ENCODE measurements at places on chromosomes 3 and 15.

DNA sequence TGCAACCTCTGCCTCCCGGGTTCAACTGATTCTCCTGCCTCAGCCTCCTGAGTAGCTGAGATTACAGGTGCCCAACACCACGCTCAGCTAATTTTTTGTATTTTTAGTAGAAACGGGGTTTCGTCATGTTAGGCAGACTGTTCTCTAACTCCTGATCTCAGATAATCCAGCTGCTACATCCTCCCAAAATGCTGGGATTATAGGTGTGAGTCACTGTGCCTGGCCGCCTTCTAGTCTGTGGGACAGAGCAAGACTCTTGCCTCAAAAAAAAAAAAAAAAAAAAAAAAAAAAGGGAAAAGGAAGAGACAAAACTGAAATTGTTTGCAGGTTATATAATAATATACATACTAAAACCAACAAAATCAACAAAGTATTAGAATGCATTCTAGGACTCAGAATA lies 215.2 kb downstream of the PCCB start:
- no peak for DNase-seq

GRCh38 chr3:152472672-152472954 lies 203.9 kb downstream of the MBNL1 start:
- no peak for DNase-seq

DNA sequence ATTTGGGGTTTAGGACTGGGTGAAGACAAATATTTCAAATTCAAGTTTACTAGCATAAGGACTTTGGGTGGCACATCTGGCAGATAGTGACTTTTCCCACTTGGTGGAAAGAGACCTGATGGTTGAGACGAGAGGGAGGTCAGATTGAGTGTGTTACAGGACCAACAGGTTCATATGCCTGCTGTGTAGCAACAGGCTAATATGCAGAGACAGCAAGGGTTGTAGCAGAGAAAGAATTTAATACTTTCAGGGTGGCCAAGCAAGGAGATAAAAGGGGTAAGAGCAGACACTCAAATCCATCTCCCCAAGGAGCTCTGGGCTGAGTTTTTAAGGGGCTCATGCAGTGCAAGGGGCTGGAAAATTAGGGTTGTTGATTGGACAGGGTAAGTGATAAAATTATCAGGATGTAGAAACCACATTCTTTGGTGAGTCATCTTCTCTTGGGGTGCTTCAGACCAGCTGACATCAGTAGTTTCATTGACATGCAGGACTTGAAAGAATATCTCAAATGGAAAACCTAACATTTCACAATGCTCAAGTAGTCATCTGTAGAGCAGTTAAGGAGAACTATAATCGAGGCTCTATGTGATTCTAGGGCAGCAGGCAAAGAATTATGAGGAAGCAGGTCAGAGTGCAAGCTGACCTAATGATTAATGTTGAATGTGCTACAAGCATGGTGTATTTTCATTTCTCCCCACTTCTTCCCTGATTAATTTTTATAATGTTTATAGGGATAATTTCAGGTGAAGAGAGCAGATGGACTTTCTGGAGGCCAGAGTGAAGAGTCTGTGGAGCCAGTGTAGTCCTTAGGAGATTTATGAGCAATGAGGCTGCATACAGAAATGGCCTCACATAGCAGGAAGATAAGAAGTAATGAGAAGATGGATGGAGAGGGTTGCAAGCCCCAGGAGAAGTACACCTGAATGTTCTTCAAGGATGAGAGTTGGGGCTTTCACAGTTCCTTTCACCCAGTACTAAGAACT lies 13.7 kb downstream of the FOXB1 start:
- DNase-seq: no peak

DNA sequence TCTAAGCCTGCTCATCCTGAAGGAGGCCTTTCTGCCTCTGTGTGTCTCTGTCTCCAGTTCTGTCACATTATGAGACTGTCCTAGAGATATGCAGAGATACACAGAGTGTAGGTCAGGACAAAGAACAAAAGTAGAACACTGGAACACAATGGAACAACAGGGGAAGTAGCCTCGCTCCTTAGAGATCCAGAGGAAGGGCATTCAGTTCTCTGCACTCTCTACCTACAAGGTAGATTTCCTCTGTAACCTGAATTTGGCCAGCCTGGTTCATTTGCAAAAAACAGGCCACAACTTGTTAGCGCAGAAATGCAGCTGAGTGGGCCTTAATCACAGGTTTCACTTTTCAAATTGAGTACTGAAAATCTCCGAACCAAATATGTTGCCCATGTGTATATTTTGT lies 19.4 kb downstream of the NEK10 start:
- DNase-seq: no peak

GRCh38 chr15:80605591-80606150 lies 89.4 kb upstream of the ABHD17C start:
- no peak for DNase-seq

DNA sequence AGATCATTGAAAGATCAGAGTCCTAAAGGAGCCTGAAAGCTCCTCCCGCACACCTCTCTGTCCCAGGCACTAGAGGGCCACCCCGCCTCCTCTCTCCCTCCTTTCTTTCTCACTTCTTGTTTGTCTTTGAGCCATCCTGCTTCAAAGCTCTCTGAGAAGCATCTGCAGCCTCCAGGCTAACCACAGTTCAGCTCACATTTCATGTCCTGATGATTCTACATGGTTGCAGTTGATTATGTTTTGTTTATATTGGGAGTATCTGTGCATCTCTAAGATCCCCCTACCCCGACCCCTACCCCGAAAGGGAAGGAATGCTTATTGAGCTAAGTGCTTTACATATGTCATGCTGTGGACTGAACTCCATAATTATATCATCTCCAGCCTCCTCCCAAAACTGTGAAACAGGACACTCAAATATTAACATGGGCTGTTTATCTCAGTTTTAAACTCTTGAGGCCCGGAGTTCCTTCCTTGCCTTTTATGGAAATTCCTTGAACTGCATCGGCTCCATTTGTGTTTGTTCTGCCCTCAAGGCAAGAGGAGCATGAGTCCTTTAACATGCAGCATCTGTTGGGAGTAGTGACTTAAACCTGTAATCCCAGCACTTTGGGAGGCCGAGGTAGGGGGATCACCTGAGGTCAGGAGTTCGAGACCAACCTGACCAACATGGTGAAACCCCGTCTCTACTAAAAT lies 30.9 kb downstream of the MGLL start:
- DNase-seq: peak; percentile 3

DNA sequence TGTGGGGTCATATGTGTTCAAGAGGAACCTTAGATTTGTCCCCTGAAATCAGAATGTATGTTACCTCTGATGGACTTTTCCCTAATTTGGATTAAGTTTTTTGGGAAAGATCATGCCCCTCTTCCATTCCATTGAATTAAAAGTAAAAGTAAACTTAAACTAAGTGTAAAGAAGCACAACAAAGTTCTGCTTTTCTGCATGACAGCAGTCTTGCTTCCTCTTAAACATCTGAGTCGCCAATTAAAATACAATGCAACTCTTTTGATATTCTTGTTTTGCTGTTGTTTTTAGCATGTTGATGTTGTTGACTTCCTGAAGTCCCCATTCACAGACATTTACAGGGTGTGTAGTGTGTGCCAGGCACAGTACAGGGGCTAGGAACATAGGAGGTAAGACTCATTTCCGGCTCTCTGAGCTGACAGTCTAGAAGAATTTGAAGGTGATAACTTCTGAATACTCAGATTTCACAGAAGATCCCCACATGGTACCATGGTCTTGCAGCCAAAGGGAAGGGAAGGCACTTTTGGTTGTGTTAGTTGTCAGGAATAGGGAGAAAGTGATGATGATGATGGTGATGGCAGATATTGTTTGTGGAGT lies 45.0 kb downstream of the USP13 start:
- no peak for DNase-seq

DNA sequence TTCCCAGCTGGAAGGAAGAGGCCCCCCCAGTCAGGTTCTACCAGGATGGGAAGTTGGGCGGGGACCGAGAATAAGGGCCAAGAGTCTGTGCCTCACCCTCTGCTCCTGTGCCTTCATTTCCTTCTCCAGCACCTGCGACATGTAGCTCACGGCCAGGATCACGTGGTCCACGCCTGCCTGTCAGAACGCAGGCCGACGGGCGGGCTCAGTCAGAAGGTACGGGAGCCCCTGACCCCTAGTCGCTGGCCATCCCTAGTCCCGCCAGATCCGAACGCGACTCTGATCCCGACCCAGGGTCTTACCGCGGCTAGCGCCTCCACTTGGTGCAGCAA lies 489 bp downstream of the GMPPB start:
- peak; percentile 49 for DNase-seq

DNA sequence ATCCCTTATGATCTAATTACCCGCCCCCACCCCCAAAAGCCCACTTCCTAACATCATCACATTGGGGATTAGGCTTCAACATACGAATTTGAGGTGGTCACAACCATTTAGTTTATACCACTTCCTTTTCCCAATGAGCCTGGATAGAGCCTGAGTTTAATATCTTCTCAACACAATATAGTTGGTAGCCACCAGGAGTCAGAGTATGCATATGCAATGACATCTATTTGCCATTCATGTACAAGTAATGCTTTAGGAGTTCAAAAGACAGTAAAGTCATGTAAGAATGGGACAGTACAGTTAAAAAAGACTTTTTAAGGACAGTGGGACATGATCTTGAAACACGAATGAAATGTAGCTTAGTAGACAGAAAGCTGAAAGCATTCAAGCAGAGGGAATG lies 172.4 kb downstream of the DCLK3 start:
- DNase-seq: no peak

- DNase-seq: no peak
Observed at GRCh38 chr15:89125088-89125826, 37.0 kb downstream of the ABHD2 start.

DNA sequence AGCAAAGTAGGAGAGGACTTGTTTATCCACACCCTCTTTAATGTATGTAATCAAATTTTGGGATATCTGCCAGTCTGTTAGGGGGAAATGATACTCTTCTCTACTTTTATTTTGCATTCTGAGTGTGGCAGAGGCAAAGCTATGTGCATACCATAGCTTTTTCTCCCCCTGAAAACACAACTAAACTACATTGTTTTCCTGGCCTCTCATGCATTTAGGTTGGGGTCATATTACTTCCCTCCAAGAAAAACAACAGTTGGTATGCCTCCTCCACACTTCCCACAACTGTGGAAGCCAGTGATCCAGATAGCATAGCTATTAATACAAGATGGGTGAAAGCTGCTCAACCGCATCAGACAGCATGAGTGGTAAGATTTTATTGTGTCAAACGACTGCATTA lies 6.9 kb downstream of the RPL15 start:
- no peak for DNase-seq

DNA sequence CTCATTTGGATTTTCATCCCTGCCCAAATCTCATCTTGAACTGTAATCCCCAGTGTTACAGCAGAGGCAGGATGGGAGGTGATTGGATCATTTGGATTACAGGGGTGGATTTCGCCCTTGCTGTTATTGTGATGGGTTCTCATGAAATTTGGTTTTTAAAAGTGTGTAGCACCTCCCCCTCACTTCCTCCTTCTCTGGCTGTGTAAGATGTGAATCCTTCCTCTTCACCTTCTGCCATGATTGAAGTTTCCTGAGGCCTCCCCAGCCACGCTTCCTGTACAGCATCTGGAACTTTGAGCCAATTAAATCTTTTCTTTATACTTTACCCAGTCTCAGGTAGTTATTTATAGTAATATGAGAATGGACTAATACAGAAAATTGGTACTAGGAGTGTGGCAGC lies 316.8 kb downstream of the PLCL2 start:
- no peak for DNase-seq

DNA sequence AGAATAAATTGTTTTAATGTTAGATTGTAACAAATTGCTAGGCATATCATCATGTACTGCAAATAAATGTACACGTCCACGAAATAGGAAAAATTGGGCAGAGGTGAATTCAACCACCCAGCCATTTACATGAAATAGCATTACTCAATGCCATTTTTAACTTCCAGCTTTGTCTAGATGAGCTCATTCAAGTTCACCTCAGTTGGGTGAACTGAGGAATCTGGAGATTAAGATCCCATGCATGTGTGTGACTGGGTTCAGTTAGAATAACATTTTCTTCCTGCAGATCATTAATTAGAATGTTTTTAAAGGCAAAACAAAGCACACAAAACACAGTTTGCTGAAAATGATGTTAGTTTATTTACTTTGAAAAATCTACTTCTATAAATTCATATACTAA lies 767.8 kb upstream of the GOLIM4 start:
- DNase-seq: no peak

- DNase-seq: no peak
Observed at GRCh38 chr3:21158861-21159542, 592.0 kb downstream of the ZNF385D start.

GRCh38 chr15:75225951-75226732 lies 24.5 kb downstream of the C15orf39 start:
- DNase-seq: no peak

- DNase-seq: no peak
Observed at GRCh38 chr3:126303272-126303671, 53.9 kb downstream of the KLF15 start.

DNA sequence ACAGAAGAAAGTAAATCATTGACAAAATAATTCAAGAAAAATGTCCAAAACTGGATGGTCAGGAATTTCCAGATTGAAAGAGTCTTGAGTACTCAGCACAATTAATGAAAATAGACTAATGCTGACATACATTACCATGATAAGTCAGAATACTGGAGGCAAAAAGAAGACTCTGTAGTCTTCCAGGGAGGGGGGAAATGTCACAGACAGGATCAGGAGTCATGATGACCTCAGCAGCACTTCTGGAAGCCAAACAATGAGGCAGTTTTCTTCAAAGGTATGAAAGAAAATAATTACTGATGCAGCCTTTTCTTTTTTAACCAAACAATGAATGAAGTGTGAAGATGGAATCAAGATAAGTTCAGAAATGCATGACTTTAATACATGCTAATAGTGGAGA lies 30.1 kb upstream of the SLC22A13 start:
- no peak for DNase-seq

GRCh38 chr15:82186719-82187406 lies 75.7 kb downstream of the EFL1 start:
- no peak for DNase-seq

- no peak for DNase-seq
Observed at GRCh38 chr3:121619691-121620090, 26.5 kb downstream of the FBXO40 start.

DNA sequence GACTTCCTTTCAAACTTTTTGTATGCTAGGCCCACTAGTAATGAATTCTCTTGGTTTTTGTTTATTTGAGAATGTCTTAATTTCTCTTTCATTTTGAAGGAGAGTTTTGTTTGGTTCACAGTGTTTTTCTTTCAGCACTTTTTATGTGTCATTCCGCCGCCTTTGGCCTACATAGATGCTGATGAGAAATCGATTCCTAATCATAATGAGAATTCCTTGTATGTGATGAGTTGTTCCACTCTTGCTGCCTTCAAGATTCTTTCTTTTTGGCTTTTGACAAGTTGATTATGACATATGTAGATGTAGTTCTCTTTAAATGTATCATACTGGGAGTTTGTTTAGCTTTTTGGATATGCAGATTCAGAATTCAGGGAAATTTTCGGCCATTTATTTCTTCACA lies 35.5 kb downstream of the CERS3 start:
- no peak for DNase-seq

DNA sequence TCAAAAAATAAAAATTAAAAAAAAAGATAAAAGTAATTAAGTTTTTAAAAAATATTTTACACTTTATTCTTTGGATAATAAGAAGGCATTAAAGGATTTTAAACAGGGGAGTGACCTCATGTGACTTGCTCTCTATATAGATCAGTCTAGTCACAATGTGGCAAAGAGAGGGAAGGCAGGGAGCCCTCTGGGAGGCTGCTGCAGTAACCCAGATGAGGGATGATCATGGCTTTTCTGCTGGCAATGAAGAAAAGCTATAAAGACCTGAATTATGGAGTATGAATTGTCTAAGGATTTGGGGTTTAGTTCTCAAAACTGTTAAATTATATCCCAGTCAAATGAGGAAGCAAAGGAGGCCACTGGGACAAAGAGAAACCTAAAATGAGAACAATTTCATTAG lies 58.1 kb downstream of the SUMF1 start:
- no peak for DNase-seq

GRCh38 chr3:110526777-110527727 lies 544.6 kb upstream of the NECTIN3 start:
- DNase-seq: no peak
